Stimulated activated CD4-positive, alpha-beta T cell treated with anti-CD3 and anti-CD28 coated beads, Interleukin-2, amount 100 ng/mL, for 24 hours (primary cell): ENCODE measurements at places on chromosomes 2 and 18.

- no peak for DNase-seq
These were observed 96.7 kb upstream of the SLC14A2 start for GRCh38 chr18:45518311-45519155.

DNA sequence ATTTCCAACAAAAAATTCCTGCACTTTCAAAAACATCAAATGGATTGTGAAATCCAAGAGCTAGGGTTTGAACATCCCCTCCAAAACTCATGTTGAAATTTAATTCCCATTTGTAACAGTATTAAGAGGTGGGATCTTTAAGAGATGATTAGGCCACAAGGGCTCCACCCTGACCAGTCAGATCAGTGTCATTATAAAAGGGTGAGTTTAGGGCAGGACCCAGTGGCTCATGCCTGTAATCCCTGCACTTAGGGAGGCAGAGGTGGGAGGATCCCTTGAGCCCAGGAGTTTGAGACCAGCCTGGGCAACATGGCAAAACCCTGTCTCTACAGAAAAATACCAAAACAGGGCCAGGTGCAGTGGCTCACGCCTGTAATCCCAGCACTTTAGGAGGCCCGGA, 8.9 kb downstream of the GTF3C2 start:
- no peak for DNase-seq

DNA sequence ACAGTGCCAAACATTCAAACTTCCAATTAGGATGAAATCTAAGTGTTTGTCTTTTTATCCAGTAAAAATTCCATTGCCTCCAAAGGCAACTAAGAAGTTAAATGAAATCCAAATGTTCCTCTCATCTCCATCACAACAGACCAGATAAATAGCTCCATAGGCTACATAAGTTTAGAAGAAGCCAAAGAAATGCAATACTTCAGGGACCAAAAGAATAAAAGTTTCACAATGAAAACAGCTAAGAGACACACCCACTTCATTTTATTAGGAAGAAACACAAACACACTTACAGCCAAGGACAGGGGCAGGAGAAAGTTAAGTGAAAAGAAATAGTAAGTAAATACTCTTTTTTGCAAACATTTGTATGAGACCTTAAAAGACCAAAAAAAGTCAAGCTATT, 88.5 kb upstream of the CCDC150 start:
- no peak for DNase-seq

GRCh38 chr2:218081695-218082094, 12.6 kb downstream of the RUFY4 start:
- DNase-seq, result no peak

- DNase-seq, result no peak
These were observed 132.9 kb upstream of the RND3 start for GRCh38 chr2:150620416-150620815.

- no peak for DNase-seq
These were observed 257.2 kb upstream of the TCF4 start for GRCh38 chr18:55845221-55845620.

DNA sequence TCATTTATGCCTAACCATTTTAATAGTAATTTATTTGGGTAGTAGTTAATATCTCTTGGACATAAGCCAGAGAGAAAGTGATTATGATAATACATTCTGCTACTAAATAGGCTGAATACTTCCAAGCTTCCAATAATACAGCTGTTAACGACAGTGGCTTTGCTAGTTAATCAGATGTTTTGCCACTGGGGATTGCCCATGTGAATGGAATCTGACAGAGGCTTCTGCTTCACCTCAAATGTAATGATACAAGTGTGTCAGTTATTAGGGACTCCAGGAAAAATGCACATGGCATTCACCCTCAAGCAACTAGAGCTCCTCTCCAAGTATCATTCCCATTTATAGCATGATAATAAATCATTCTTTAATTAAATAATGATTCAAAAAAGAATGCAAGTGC, 185.0 kb upstream of the TMEFF2 start:
- no peak for DNase-seq

- no peak for DNase-seq
These were observed 187.4 kb downstream of the RDH14 start for GRCh38 chr2:18373081-18373480.

DNA sequence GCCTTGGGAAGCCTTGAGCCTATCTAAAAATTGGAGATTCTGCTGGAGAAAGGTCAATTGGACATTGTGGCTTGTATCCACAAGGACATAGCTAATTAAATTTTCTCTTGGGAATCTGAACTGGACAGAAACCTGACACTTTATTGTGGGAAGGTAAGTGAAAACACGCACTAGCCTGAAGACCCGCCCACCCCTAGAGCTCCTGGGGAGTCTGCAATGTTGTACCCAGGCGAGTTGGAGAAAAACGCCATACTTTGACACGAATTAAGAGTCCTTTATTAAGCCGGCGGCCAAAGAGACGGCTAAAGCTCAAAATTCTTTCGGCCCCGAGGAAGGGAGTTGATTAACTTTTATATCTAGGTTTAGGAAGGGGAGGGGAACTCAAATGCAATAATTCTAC, 1.2 kb upstream of the ZNF892 start:
- DNase-seq, result no peak
